ENCODE measurements at places on chromosomes 2 and 18.

DNA sequence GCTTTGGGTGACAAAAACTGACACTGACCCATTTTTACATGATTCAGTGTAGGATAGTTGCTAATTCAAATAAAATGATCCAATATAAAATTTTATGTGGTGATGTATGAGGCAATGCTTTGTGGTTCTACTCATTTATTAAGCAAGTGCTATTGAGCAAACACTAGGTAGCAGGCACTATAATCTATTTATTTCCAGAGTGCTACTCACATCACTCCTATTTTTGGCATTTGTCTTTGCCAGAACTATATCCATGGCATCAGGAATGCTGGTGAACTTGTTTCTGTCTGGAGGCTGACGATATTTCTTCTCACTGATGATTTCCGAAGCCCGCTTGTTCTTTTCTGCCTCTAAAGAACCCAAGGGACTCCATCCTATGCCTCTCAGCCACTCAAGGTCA is 84.3 kb downstream of the NEB start:
- no peaks in the 10 kb centered on the region for H3K4me1 ChIP-seq
- H3K4me3 ChIP-seq, result no peak overlapping the region
- H3K36me3 ChIP-seq, result no peaks in the 10 kb centered on the region
- no peak for DNase-seq
- H3K27ac ChIP-seq, result no peak overlapping the region

DNA sequence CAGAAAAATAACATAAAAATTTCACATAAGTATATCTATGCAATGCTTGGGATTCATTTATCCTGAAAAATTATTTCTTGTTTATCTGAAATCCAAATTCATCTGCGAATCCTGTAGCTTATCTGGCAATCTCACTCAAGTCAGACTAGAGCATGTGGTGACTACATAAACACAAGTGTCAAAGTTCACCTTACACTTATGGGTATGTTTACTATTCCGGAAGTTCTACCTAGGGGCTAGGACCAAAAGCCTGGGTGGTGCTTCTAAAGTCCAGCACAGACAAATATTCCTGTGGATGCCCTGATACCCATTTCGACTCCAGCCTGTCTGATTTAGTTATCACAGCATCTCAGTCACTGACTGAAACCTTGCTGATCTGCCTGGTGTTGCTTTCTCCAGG is 364.0 kb downstream of the METTL4 start:
- no peak overlapping the region for H3K27ac ChIP-seq
- no peaks in the 10 kb centered on the region for H3K4me1 ChIP-seq

GRCh38 chr2:102424754-102425153 is 1.8 kb downstream of the IL18RAP start:
- no peak overlapping the region for H3K27ac ChIP-seq
- no peaks in the 10 kb centered on the region for H3K36me3 ChIP-seq
- H3K27me3 ChIP-seq, result peaks cover 5% of the 10 kb centered on the region

DNA sequence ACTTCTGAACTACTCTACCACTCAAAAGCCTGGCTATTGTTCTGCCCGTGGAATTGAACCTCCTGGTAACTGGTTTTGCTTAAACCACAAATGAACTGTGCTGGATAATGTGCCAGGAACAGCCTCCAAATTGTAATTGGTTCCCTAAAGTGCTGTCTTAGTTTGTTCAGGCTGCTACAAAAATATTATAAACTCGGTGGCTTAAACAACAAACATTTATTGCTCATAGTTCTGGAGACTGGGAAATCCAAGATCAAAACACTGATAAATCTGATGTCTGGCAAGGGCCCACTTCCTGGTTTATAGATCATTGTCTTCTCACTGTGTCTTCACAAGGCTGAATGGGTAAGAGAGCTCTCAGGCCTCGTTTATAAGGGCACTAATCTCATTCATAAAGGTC is 149.2 kb upstream of the NCKAP5 start:
- peaks cover 4% of the 10 kb centered on the region for H3K4me1 ChIP-seq
- H3K36me3 ChIP-seq, result no peaks in the 10 kb centered on the region
- no peaks in the 10 kb centered on the region for H3K27me3 ChIP-seq
- no peak overlapping the region for H3K27ac ChIP-seq

- peaks cover 13% of the 10 kb centered on the region for H3K4me1 ChIP-seq
- peak overlapping the region; percentile 98 for H3K27ac ChIP-seq
- H3K27me3 ChIP-seq, result no peaks in the 10 kb centered on the region
These were observed 97.1 kb upstream of the TMEM178A start for GRCh38 chr2:39568561-39569006.

- no peaks in the 10 kb centered on the region for H3K27me3 ChIP-seq
- no peaks in the 10 kb centered on the region for H3K36me3 ChIP-seq
- no peak overlapping the region for H3K4me3 ChIP-seq
- no peak overlapping the region for H3K27ac ChIP-seq
- no peaks in the 10 kb centered on the region for H3K4me1 ChIP-seq
These were observed 14.1 kb downstream of the MC4R start for GRCh38 chr18:60358516-60358915.

DNA sequence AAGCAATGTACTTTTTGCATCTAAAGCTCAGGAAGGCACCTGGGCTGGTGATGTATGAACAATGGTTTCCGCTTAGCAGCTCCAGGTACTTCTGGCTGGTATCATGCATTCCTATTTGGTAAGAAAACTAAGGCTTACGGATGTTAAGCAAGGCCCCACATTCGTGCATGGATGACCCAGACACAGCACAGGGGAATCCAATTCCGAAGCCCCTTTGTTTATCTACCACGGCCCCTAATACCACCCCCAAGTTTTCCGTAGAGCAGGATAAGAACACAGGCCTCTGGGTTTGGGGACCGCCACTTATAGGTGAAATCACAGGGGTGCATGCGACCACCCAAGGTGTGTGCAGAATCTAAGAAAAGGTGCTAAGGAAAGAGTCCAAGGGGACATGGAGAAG is 192.1 kb upstream of the ID2 start:
- peaks cover 3% of the 10 kb centered on the region for H3K27me3 ChIP-seq
- no peaks in the 10 kb centered on the region for H3K36me3 ChIP-seq
- H3K27ac ChIP-seq, result no peak overlapping the region
- peaks cover 17% of the 10 kb centered on the region for H3K4me1 ChIP-seq
- DNase-seq, result no peak
- H3K4me3 ChIP-seq, result no peak overlapping the region

GRCh38 chr18:27787547-27787946 is 389.4 kb downstream of the CDH2 start:
- no peaks in the 10 kb centered on the region for H3K36me3 ChIP-seq
- no peak for DNase-seq
- H3K27ac ChIP-seq, result no peak overlapping the region
- no peaks in the 10 kb centered on the region for H3K4me1 ChIP-seq
- H3K4me3 ChIP-seq, result no peak overlapping the region
- peaks cover 3% of the 10 kb centered on the region for H3K27me3 ChIP-seq

- DNase-seq, result no peak
- H3K4me1 ChIP-seq, result no peaks in the 10 kb centered on the region
- H3K27ac ChIP-seq, result no peak overlapping the region
- H3K27me3 ChIP-seq, result no peaks in the 10 kb centered on the region
- no peaks in the 10 kb centered on the region for H3K36me3 ChIP-seq
- no peak overlapping the region for H3K4me3 ChIP-seq
These were observed 2082.4 kb upstream of the PIK3C3 start for GRCh38 chr18:39872651-39873050.

- H3K36me3 ChIP-seq, result peaks cover 28% of the 10 kb centered on the region
- H3K4me1 ChIP-seq, result peaks cover 1% of the 10 kb centered on the region
These were observed 59.6 kb downstream of the KCTD18 start for GRCh38 chr2:200450288-200450687.

GRCh38 chr2:173982182-173982714 is 17.1 kb upstream of the SP3 start:
- H3K4me3 ChIP-seq, result peak overlapping the region; percentile 5
- H3K36me3 ChIP-seq, result no peaks in the 10 kb centered on the region
- peaks cover 1% of the 10 kb centered on the region for H3K4me1 ChIP-seq

DNA sequence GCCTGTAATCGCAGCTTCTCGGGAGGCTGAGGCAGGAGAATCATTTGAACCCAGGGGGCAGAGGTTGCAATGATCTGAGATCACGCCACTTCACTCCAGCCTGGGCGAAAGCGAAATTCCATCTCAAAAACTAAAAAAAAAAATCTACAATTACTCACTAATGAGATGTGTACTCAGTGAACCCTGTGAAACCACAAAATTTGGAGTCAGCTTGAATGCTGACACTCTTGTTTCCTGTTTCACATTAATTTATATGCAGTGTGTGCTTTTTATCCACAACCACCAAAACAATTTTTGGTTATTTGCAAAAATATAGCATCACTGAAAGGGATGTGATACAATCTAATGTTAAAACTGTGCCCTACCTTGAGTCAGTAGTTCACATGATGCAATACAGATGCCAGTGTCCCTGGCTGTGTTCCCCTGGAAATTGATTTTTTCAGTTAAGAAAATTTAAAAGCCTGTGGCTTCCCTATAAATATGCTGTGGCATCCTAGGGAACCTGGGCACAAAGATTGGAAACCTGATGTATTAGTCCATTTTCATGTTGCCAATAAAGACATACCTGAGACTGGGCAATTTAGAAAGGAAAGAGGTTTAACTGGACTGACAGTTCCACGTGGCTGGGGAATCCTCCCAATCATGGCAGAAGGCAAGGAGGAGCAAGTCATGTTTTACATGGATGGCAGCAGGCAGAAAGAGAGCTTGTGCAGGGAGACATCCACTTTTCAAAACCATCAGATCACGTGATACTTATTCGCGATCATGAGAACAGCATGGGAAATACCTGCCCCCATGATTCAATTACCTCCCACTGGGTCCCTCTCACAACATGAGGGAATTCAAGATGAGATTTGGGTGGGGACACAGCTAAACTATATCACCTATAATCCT is 337.5 kb upstream of the NT5C1B start:
- no peak for DNase-seq
- H3K36me3 ChIP-seq, result no peaks in the 10 kb centered on the region
- no peak overlapping the region for H3K27ac ChIP-seq
- peaks cover 8% of the 10 kb centered on the region for H3K4me1 ChIP-seq

DNA sequence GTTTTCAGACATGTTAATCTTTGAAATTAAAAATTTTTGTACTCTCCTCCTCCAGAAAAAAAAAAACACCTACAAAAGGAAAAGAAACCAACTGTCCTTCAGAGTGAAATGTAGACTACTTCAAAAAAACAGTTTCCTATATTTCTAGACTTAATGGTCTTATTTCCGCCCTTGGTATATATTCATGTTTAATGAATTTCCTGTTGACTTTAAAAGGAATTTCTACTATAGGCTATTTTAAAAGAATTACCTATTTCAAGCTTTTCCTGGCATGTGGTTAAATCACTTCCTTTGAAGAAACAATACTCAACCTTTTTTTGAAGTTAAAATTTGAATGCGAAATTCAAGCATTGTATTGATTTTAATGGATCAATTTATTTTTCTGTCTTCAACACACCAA is 29.2 kb downstream of the GULP1 start:
- no peak for DNase-seq
- no peaks in the 10 kb centered on the region for H3K27me3 ChIP-seq
- no peak overlapping the region for H3K27ac ChIP-seq
- H3K4me3 ChIP-seq, result no peak overlapping the region
- H3K36me3 ChIP-seq, result no peaks in the 10 kb centered on the region
- peaks cover 3% of the 10 kb centered on the region for H3K4me1 ChIP-seq

GRCh38 chr2:202007015-202007982 is 26.4 kb upstream of the FZD7 start:
- no peak overlapping the region for H3K27ac ChIP-seq
- H3K4me1 ChIP-seq, result peaks cover 4% of the 10 kb centered on the region
- no peaks in the 10 kb centered on the region for H3K27me3 ChIP-seq
- no peaks in the 10 kb centered on the region for H3K36me3 ChIP-seq
- H3K4me3 ChIP-seq, result no peak overlapping the region
- no peak for DNase-seq

GRCh38 chr2:119082821-119083400 is 75.6 kb downstream of the C1QL2 start:
- H3K27me3 ChIP-seq, result peaks cover 26% of the 10 kb centered on the region
- H3K4me3 ChIP-seq, result no peak overlapping the region

DNA sequence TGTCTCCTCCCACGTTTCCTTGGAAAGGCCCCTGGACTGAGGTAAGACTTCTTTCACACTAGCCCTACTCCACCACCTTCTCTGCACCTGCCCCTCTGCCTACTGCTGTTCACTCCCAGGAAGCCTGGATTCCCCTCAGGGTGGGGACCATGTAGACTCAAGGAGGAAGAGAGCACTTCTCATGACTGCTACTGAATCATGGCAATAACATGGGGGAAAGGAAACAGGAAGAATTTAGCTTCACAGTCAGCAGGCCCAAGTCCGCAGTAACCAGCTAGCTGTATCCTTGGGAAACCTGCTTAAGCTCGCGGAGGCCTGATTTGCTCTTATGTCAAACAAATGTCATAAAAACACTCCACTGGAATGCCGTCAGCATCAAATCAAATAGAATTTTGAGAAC is 126.2 kb upstream of the CAPN13 start:
- no peak overlapping the region for H3K27ac ChIP-seq
- H3K4me1 ChIP-seq, result no peaks in the 10 kb centered on the region
- H3K4me3 ChIP-seq, result no peak overlapping the region

DNA sequence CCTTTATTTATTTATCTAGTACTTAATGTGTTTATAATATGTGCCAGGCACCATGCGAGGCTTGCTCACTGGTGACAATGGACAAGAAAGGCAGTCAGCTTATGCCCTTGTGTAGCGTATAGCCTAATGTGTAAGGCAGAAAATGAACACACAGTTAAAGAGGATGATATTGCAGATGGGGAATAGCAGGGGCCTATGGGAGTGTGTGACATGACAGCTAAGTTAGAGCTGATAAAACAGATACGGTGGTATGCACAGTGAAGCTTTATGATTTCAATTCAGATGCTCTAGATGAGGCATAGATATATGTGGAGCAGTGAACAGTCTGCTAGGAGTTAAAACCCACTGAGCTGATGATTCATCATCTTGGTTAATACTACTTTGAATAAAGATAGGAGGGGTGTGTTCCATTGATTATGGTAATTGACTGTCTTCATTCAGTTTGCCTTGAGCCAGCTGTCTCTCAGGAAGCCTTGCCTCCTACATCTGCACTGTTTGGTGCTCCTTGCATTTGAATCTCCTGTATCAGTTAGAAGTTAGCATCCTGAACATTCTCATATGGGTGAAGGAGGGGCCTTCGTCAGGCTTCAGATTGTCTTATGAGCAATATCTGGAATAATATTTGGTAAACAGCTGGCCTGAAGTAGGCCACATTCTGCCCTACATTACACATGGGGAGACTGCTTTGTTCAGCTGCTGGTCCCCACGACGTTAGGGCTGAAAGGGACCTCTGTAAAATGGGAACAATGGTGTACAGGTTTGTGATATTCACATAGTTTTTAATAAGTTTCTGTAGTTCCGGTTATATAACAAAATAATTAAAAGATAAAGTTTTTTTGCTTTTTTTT is 13.2 kb downstream of the MAP4K4 start:
- peak; percentile 61 for DNase-seq
- H3K36me3 ChIP-seq, result peaks cover 50% of the 10 kb centered on the region
- peaks cover 3% of the 10 kb centered on the region for H3K4me1 ChIP-seq
- H3K27me3 ChIP-seq, result no peaks in the 10 kb centered on the region

GRCh38 chr2:232327105-232328031 is 51.2 kb upstream of the ALPP start:
- peaks cover 22% of the 10 kb centered on the region for H3K4me1 ChIP-seq
- peak; percentile 67 for DNase-seq
- no peak overlapping the region for H3K27ac ChIP-seq

GRCh38 chr2:23524261-23524706 is 139.3 kb downstream of the KLHL29 start:
- DNase-seq, result peak; percentile 20
- no peaks in the 10 kb centered on the region for H3K36me3 ChIP-seq
- no peak overlapping the region for H3K27ac ChIP-seq
- H3K4me1 ChIP-seq, result peaks cover 39% of the 10 kb centered on the region
- H3K4me3 ChIP-seq, result no peak overlapping the region
